ENCODE measurements at places on chromosomes 6 and 20. TPM values are rescaled to one million over a fixed set of nuclear protein-coding genes. Genes with fewer than 3 reads are reported as not detected.

Gene COQ3
- 12.9 TPM for total RNA-seq

Gene HEY2
- not detected for total RNA-seq

Gene C20orf144
- total RNA-seq, result 0.28 TPM

Gene PARD6B
- total RNA-seq, result 5.7 TPM

Gene ATP6V1G2
- 0.82 TPM for total RNA-seq

Gene ENPP4
- total RNA-seq, result 5.4 TPM

Gene RWDD2A
- 1.4 TPM for total RNA-seq

DNA sequence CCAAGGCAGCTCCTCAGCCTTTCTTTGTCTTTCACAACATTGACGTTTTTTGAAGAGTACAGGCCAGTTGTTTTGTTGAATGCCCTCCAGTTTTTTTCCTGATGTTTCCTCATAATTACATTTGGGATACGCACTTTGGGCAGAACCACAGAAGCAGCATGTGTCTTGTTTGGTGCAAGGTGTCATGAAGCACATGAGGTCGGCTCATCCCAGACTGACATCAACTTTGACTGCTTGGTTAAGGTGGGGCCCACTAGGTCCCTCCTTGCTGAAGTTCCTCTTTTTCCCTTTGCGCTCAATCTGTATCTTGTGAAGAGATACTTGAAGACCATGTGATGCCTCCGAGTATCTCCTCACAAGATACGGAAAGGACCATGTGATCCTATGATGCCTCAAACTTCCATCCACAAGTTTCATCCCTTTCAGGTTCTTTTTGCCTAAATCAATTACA, 10.5 kb downstream of the SNAI1 start:
- no peak for DNase-seq

GRCh38 chr6:113873043-113873667, 16.0 kb downstream of the MARCKS start:
- DNase-seq, result no peak

DNA sequence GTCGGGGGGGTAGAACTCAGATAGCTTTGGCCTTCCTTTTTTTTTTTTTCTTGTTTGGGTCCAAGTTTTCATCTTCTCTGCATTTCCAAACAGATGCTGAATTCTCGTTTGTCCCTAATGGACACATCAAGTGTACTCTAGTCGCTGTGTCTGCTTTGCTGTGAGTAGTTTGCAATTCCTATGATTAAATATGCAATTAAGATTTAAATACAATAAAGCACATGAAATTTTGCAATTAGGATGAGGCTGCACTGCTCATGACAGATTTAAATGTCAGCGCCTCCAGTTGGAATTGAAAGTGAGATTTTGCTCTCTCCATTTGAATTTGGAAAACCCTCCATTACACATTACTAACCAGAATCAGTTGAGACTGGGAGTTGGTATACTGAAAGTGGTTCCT, 70.4 kb downstream of the PFDN4 start:
- no peak for DNase-seq

DNA sequence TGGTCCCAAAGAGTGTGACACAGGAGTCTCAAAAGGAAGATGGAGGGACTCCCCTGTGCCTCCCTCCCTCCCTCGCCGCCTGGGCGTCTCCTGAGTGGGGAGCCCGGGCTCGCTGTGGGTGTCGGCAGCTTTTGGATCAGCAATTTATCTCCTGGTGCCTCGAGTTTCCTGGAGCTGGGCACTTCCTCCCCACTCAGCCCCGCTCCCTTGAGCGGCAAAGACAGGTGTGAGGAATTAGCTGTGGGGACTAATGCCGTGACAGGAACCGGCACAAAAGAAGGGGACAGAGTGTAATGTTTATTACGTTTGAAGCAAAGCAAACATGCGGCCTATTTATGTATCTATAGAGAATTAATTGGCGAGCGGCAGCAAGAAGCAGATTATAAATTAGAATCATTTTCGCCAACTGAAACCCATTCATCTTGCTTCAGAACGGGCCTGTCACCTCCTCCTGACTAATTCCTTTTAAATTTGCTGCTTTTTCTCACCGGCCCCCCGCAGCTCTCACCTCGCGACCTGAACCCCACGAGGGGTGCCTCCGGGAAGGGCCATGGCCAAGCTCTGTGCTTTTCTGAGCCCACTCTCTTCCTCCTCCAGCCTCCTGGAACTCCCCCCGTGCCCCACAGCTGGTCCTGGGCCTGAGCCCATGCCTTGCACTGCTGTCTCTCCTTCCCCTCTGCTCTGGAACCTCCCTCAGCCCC, 8.8 kb upstream of the CDH22 start:
- no peak for DNase-seq

DNA sequence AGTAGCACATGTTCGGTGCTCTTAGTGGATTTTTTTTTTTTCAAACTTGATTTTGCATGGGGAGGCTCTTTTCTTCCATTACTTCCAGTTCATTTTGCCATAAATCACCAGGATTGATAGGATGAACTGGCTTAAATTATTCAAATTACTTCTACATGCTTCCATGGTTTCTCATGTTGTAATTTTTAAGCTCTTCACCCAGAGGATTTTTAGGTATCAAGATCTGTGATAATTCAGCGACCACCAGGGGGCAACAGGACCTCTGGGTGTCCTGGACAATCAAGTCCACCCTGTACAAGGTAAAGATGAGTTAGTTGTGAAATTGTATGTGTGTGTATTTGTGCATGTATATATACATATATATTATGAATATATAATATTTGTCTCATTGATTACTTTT, 4.2 kb upstream of the EPHA7 start:
- DNase-seq, result no peak

DNA sequence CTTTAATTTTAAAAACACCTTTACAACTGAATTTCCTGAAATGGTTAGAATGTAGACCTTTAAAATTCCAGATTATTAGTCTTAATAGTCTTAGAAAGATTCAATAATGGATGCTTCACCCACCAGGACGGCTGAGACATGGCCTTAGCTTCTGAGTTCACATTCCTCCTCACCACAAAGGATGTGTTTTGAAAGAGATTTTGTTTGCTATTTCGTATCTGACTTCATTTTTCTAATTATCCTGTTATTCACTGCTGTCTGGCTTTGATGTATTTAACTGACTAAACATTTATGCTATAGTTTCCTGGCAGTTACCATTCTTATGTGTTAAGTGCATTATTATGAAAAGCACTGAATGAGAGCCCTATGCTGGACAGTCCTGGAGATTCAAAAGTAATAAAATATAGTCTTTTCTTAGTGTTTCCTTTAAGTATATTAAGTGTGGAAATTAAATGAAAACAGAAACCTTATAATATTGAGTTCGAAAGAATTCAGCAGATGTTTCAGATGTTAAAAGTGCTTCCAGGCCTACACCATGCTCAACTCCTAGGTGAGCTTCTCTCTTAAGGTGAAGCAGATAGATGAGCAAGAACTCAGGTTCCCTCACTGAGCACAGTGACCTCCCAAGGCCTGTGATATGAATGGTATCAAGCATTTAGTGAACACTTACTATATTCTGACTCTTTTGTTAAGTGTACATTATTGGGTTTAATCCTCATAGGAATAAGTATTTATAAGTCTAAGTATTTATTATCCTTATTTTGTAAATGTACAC, 40.3 kb downstream of the MAP3K4 start:
- DNase-seq, result no peak

GRCh38 chr6:44527181-44527580, 139.7 kb downstream of the CDC5L start:
- DNase-seq, result no peak

- DNase-seq, result no peak
Observed at GRCh38 chr20:14449323-14449722, 111.9 kb upstream of the FLRT3 start.

DNA sequence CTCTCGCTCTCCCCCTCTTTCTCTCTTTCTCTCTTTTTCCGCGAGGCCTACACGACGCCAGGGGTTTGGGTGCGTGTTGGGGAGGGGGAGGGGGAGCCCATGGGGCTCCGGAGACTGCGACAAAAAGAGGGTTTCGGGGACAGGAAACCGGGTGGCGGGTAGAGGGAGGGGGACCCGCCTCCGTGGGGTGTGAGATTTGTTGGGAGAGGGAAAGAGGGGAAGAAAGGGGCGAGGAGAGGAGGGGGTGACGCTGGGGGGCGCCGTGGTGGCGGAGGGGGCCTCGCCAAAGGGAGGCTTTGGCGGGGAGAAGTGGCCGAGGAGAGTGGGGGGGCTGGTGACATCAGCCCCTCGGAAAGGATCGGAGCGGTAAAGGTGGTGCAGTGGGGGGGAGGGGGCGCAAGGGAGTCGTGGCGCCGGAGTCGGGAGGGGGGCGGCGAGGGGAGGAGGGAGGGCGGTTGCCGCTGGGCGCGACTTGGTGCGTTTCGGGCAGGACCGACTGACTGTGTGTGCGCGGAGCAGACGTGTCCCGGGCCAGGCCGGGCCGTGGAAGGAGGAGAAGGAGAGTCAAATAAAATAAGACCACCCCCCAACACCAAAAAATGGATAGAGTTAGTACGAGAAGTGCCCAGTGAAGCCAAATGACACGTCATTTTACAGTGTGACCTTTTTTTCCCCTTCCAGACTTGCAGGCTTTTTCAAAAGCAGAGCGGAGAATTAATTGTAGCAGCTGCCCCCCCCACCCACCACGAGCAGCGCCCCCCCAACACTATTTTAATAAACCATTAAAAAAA, 39.8 kb downstream of the GNAS start:
- DNase-seq, result peak; percentile 63

DNA sequence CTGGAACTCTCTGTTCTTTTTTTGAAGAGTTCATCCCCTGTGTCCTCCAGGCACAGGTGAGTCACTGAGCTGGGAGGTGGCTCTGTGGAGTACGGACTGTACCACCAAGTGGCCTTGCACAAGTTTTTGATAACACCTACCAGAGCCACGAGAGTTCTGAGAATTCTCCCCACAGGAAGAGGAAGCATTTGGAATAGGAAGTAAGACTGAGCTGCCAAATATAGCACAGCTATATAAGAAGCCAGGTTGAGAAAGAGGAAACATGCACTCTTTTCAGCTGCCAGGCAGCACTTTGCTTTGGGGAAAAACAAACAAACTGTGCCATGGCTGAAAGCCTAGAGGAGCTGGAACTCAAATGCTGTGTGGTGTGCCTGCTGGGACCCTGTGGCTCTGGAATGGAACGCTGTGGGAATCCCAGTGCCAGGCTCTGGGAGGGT, 70.8 kb upstream of the RIPOR2 start:
- DNase-seq, result peak; percentile 41

GRCh38 chr6:9399916-9400315, 964.6 kb upstream of the SLC35B3 start:
- DNase-seq, result no peak

GRCh38 chr20:63491078-63491477, 7.8 kb downstream of the EEF1A2 start:
- no peak for DNase-seq

DNA sequence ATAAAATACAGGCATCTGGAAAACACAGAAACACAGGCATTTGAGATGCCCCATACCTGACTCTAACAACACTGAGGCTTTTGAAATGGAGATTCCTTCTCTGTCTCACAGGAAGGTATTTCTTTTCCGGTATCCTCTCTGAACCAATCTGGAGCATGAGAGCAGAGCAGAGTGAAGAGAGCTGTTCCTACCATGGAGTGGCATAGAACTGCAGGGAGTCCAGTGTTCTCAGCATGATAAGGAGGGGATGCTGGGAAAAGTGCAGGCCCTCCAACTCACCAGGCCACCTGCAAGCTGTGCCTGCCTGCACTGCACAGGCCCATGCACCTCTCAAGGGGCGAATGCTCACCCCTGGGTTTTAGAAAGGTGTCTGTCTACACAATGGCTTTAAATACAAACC, 89.2 kb downstream of the FOXA2 start:
- DNase-seq, result no peak

- DNase-seq, result no peak
Observed at GRCh38 chr6:53426667-53427270, 78.0 kb upstream of the ELOVL5 start.

- no peak for DNase-seq
Observed at GRCh38 chr20:59618131-59618530, 13.8 kb downstream of the PHACTR3 start.

DNA sequence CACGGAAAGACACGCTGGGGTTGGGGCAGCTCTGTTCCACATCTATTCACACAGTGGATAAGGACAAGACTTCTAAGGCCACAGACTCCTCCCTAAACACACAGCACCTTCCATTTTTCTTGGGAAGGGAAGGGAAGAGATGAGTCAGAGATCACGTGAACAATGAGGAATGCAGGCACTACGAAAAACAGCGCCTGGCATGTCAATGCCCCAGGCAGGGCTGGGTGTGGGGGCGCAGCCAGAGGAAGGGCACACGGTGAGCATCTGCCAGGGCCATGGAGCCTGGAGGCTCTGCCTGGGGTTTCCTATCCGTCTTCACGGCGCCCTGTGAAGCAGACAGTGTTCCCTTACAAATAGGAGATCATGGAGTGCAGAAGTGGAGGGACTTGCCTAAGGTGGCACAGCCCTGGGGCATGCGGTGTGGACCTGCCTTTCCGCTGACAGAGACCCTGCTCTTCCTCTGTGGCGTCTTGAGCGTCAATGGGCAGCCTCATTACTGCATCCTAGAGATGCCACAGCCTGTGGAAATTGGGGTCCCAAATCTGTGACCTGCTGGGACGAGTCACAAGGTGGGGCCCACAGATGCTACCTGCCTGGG, 15.4 kb downstream of the UNC93A start:
- no peak for DNase-seq
